Activated naive CD8-positive, alpha-beta T cell treated with anti-CD3 and anti-CD28 coated beads, Interleukin-2, amount 50 U/mL, for 16 hours (primary cell): ENCODE measurements at places on chromosomes 7 and 10.

GRCh38 chr7:140168816-140169215, 8.0 kb downstream of the KDM7A start:
- no peak for DNase-seq

GRCh38 chr7:50153148-50153547, 60.1 kb upstream of the ZPBP start:
- DNase-seq, result no peak

DNA sequence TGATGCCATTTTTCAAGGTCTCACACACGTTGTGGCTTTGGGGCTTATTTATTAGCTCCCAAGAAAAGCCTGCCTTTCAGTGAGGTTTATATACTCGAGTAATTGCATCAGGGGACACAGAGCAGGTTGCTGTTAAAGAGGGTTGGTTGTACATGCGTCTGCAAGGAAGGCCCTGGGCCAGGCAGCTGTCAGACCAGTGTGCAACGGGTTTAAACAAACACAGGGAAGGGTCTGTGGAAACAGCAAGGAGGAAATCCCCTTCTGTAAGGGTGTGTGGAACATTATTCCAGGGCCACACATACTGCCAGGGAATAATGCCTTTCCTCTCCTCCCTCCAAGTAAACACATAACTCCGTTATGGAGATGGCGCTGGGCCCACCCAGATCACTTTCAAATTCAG, 1.7 kb upstream of the CHST15 start:
- DNase-seq, result no peak

DNA sequence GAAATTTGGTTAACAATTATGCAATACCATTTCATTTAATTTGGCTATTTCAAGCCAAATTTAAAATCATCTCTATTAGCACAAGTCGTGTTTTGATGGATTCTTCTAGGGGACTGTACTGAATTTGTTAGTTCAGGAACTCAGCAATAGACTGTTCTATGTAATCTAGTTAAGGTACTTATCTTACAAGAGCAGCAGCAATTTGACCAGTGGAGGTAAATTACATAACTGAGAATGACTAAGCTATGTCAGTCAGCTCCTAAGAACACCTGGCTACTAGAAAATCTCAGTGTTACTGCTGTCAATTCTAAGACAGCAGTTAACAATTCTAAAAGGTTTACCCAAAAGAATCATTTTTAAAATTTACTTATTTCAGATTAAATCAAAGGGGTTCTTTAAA, 513.9 kb upstream of the ZWINT start:
- DNase-seq, result no peak

GRCh38 chr10:3206511-3207157, 34.1 kb upstream of the PITRM1 start:
- DNase-seq, result no peak

DNA sequence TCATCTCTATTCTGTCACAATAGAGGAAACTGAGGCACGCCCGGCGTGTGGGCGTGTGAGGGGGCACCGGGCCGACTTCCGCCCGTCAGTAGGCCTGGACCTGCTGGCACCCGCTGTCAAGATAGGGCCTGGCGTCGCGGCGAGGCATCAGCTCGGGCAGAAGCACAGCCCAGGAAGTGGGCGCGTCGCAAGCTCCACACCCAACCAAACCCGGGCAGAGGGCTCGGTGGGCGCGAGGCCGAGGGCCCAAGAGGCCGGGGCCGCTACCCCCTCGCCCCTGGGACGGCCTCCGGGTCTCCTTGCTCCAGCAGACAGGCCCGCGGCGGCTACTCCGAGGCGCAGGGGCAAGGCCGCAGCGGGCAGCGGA, 91.2 kb downstream of the SPAG6 start:
- DNase-seq, result no peak

DNA sequence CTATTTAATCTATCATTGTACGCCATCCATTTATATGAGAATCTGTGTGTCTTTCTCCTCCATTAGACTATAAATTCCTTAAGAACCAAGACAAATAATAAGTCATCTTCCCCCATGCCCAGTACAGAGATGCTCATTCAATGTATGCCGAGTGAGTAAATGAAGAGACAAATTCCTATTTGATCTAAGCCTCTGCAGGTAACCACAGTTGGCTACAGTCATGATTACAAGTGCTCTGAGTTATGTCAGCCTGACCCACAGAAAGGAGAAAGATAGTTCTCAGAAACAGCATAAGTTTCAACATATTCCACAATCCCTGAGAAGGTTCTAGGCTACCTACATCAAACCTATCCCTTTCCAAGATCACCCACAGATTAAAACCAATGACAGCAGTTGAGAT, 46.1 kb downstream of the MPP7 start:
- no peak for DNase-seq

GRCh38 chr10:51694086-51694768, 5.2 kb downstream of the CSTF2T start:
- no peak for DNase-seq

DNA sequence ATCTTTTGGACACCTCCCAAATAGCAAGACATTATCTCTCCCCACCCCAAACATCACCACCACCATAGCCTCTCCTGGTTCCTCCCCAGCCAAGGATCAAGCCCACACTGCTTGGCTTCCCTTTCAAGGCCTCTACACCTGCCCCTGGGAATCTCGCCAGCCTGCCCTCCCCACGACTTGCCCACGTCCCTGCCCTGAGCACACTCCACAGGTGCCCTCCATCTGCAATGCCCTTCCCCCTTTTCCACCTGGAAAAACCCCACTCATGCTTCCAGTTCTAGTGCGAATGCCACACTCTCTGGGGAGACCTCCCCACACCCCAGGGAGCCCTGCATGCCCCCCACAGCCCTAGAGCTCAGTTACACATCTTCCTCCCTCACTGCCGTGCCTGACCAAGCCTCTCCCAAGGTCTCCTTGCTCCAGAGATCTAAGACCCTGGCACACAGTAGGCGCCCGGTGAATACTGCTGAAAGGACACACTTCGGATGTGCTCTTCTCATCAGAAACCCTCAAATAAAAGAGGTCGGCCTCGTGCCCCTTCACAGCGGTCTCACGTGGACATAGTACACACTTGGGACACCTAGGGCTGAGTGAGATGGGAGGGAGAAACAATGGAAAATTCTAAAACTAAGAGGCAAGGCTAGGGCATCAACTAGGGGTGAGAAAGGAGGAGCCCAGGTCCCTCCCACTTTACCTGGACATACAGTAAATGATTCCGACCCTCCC, 91.4 kb downstream of the DLG5 start:
- DNase-seq, result no peak

DNA sequence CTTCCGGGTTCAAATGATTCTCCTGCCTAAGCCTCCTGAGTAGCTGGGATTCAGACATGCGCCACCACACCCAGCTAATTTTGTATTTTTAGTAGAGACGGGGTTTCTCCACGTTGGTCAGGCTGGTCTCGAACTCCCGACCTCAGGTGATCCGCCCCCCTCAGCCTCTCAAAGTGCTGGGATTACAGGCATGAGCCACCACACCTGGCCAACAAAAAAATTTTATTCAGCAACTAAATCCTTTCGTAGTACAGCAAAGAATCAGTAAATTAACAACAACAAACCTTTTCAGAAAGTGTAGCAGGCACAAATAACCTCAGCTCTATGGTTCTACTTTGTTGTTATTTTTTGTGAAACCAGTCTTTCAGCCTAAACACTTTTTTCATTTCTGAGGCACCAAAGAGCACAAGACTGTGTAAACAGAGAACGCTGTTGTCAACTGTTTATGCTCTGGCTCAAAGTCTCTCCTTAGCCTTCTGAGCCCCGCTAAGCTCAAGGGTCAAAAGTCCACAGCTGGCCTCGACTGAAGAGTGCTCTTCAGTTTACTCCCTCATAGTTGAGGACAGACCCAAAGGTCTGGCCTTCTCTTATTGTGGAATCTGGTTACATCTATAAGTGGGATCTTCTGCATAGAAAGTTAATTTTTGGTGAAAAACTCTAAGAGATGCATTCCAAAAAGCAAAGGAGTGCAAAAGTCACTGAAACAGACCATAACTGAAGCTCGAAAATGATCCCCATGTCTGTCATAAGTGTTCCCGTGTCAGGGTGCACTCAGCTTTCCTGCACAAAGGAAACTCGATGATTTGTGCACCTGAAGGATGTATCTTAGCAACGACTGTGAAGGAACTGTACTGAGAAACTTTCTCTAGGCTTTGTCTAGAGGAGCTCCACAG, 24.6 kb upstream of the DDX50 start:
- no peak for DNase-seq

- DNase-seq, result no peak
These were observed 31.1 kb downstream of the KDM7A start for GRCh38 chr7:140145709-140146108.

GRCh38 chr7:21962677-21963076, 17.0 kb upstream of the CDCA7L start:
- DNase-seq, result no peak

- DNase-seq, result no peak
These were observed 494 bp downstream of the REPIN1 start for GRCh38 chr7:150368884-150369747.

- no peak for DNase-seq
These were observed 150.8 kb downstream of the NSUN6 start for GRCh38 chr10:18500576-18500975.

DNA sequence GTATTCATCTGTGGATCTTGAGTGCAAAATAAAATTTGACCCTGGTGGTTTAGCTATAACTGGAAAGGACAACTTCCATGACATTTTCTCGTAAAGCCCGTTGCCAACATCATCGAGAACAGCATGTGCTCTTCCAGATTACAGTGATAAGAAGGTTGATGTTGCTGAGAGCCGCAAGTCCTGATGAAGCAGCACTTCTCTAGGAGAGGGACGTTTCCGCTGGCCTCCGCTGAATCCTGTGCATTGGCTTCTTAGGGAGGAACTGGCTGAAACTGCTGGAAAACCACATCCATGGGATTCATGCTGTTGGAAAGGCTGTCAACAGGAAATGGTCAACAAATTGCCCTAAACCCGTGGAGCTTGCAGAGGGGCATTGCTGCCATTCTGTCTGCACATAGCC, 21.4 kb upstream of the ABCB5 start:
- DNase-seq, result no peak

DNA sequence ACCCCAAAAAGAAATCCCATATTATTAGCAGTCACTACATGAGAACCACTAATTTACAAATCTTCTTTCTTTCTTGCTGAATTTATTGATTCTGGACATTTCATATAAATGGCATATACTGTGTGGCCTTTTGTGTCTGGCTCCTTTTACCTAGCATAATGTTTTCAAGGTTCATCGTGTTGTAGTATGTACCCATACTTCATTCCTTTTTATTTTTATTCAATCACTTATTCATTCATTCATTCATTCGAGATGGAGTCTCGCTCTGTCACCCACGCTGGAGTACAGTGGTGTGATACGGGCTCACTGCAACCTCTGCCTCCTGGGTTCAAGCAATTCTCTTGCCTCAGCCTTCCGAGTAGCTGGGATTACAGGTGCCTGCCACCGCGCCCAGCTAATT, 21.9 kb downstream of the VPS26A start:
- DNase-seq, result no peak

DNA sequence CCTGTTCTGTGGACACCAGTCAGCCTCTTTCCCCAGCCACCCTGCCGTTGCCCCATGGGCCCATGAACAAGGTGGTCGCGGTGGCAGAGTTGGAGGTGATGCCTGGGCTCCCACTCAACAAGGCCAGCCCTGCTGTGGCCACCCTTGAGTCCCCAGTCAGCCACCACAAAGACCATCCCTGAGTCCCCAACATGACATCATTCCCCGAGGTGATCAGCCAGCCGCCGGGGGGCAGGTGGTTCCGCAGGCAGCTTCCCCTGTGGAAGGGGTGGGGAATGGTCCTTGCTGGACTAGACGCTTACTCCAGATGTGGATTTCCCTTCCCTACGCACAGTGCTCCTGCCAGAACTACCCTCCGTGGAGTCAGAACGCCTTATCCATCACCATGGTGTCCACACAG, 271.7 kb downstream of the PTPRN2 start:
- DNase-seq, result no peak

DNA sequence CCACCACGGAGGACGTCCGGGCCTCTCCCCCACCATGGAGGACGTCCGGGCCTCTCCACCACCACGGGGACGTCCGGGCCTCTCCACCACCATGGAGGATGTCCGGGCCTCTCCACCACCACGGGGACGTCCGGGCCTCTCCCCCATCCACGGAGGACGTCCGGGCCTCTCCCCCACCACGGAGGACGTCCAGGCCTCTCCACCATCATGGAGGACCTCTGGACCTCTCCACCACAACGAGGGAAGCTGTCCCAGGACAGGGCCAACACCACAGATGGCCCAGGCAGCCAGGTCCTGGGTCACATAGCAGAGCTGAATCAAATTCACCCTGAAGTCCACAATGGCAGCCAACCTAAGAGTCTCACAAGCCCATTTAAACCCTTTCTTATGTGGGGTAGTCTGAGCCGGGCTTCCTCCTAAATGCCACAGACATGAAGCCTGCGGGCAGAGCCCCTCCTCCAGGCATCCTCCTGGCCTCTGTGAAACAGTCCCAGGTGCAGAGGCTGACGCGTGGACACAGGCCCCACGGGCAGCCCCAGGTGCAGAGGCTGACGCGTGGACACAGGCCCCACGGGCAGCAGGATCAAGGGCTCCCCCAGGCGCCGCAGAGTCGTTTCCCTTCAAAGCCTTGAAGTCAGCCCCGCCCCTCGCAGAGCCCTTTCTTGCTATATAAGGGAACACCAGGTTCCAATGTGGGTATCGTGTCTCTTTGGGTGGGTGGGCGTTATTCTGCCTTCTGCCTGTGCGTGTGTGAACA, 47.0 kb downstream of the FOXL3 start:
- DNase-seq, result no peak

DNA sequence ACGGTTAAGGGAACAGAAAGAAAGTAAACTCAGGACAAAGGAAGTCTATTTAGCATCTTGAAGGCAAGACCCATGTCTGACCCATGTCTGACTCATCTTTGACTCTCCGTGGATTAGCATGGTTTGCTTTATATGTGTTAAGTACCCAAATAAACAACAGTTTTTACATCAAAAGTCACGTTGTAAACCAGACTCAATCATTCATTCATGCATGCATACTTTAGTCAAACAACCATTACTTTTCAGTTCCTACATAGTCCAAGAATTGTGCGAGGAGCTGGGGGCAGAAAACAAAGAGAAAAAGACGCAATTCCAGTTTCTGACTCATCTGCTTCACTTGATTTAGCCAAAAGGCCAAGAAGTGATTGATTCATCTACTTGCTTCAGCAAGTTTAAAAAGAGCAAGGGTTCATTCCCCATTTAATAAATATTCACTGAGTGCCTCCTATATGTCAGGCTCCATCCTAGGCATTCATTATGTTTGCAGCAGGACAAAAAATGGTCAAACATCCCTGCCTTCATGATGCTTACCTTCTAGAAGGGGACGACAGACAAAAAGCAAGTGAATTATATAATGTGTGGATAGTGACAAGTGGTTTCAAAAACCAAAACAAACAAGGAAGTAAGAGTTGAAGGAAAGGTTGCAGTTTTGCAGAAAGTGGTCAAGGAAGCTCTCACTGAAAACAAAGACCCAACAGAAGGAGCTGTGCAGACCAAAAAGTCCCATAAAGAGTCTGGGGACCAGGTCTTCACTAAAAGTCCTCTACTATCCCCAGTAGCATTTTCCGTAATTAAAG, 116.2 kb downstream of the FAM107B start:
- no peak for DNase-seq

DNA sequence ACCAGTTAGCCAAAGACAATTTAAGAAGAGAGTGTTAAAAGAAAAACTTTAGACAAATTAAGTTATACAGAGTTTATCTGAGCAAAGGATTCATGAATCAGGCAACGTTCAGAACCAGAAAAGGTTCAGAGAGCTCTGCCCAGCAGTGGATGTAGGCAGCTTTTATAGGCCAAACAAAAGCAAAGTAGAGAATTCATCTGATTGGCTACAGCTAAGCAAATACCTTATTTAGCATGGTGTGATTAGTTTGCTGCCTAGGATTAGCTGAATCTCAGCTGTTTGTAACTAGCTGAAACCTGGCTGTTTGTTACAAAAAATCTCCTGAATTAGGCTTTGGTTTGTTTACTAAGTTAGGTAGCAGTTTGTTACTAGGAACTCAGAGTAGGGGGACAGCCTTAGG, 66.0 kb downstream of the SLC25A40 start:
- no peak for DNase-seq
